K562 (cell line): ENCODE measurements at places on chromosomes 3 and 15. TPM values are rescaled to one million over a fixed set of nuclear protein-coding genes. Genes with fewer than 3 reads are reported as not detected.

- DNase-seq, result peak; percentile 61
Measured at GRCh38 chr15:77624868-77625267, 7.8 kb downstream of the LINGO1 start.

The NME9 gene
- 0.05 TPM in 1 of 2 replicates, not detected in the other for polyA plus RNA-seq

- no peak for DNase-seq
Measured at GRCh38 chr15:74662064-74662860, 33.6 kb downstream of the EDC3 start.

The PP2D1 gene
- not detected in 2 replicates for polyA plus RNA-seq

DNA sequence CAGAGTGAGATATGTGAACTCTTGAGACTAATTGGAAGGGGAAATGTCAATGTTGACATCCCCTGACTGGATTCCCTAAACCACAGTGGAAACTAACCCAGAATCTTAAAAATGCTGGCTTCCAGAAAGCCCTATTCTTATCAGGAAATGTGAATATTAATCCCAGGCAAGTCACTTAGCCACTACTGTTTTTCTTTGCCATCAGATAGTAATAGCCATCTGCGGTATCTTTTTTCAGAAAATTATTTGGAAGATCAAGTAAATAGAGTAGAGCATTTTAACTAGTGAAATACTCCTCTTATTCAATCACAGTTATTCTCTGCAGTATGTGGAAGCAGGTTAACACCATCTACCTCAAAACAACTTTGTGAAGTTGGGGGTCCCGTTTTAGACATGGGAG, 318.9 kb downstream of the RORA start:
- no peak for DNase-seq

DNA sequence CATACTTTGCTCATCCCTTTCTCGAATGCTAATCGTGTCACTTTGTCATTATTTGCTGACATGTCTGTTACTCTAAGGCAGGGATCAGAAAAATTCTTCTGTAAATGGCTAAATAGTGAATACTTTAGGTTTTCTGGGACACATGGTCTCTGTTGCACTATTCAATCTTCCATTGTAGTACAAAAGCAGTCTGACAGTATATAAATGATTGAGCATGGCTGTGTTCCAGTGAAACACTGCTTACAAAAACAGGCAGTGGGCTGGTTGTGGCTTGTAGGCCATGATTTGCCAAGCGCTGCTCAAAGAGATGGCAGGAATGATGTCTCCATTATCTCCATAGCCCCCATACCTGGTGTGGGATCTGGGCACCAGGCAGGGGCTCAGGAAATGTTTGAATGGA, 45.6 kb downstream of the TMEM266 start:
- no peak for DNase-seq
